ENCODE measurements at places on chromosomes 4 and X. TPM values are rescaled to one million over a fixed set of nuclear protein-coding genes. Genes with fewer than 3 reads are reported as not detected.

The ZAR1 gene
- total RNA-seq: not detected

The SOWAHD gene
- total RNA-seq: 0.26 TPM

The FDCSP gene
- not detected for total RNA-seq

The MCTS1 gene
- 39.0 TPM for total RNA-seq

DNA sequence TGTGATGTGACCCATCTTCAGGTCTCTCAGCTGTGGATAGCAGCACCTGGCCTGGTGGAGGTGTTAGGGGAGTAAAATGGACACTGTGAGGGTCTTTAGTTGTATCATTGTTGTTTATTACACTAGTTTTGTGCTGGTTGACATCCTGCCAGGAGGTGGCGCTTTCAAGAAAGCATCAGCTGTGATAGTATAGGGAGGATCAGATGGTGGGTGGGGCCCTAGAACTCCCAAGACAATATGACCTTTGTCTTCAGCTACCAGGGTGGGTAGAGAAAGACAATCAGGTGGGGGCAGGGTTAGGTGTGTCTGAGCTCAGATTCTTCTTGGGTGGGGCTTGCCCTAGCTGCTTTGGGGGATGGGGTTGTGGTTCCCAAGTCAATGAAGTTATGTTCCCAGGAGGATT is 162.8 kb downstream of the PPP1R2C start:
- ATAC-seq: no peak

DNA sequence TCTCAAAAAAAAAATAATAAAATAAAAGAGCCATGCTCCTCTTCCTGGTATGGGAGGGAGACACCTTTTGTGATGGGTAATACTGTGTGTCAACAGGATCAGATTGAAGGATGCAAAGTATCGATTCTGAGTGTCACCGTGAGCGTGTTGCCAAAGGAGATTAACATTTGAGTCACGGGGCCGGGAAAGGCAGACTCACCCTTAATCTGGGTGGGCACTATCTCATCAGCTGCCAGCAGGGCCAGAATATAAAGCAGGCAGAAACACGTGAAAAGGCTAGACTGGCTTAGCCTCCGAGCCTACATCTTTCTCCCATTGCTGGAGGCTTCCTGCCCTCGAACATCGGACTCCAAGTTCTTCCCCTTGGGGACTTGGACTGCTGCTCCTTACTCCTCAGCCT is 95.4 kb downstream of the SHOX start:
- peak; percentile 21 for ATAC-seq

DNA sequence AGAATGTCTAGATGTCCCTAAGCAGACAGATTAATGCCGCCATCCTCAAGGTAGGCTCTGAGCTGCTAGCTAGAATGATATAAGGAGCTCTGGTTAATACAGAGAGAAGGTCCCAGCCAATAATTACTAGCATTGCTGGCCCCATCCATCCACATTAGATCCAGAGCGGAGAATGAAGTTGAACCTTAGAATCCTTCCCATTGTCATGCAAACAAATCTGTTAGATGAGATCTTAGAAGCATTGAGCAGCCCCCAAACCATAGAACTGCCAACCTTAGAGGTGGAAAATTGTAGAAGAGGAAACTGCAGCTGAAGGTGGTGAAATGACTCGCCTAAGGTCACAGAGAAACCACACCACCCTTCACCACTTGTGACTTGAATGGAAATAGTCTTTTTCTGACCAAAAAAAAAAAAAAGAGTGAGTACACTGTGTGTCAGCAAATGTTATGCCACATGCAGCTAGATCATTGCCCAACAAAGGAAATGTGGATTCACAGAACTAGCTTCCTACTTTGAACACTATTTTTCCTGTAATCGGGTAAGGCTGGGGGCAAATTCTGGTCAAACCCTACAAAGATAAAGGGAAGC is 162.1 kb downstream of the SMIM20 start:
- ATAC-seq: peak; percentile 51

DNA sequence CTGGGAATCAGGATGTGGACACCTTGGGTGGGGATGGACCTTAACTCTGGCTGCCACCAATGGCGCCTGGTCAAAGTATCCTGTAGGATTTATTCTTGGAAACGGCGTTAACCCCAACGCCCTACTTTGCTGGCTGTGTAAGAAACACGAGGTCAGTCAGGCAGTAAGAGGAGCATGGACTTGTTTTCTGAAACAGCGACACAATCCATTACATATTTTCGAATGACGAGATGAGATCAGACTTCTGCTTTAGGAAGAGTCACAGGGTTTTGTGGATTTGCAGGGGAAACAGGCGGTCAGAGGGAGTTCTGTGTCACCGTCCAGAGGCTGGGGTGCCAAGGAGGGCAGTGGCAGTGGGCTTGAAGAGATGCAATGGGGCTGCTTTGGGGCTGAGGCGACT is 92.2 kb downstream of the TBL1X start:
- ATAC-seq: no peak

GRCh38 chrX:42085836-42086235 is 162.5 kb upstream of the CASK start:
- no peak for ATAC-seq

GRCh38 chrX:70332600-70332999 is 42.7 kb downstream of the KIF4A start:
- ATAC-seq: no peak

DNA sequence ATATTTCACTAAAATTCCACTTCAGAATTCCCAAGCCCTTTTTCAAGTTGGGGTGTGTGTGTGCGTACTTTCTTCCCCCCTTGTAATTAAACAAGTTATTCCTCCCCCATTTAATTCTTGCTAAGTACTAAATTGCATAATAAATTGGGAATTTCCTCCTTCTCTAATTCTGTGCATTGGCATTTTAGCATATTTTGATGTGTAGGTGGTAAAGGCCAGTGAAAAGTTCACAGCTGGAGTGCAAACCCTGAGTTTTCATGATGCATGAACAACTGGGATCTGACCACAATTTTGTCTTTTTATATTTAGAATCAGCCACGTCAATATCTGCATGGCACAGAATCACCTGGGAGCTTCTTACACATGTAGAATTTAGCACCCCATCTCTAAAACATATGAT is 18.5 kb downstream of the ANXA3 start:
- ATAC-seq: no peak

DNA sequence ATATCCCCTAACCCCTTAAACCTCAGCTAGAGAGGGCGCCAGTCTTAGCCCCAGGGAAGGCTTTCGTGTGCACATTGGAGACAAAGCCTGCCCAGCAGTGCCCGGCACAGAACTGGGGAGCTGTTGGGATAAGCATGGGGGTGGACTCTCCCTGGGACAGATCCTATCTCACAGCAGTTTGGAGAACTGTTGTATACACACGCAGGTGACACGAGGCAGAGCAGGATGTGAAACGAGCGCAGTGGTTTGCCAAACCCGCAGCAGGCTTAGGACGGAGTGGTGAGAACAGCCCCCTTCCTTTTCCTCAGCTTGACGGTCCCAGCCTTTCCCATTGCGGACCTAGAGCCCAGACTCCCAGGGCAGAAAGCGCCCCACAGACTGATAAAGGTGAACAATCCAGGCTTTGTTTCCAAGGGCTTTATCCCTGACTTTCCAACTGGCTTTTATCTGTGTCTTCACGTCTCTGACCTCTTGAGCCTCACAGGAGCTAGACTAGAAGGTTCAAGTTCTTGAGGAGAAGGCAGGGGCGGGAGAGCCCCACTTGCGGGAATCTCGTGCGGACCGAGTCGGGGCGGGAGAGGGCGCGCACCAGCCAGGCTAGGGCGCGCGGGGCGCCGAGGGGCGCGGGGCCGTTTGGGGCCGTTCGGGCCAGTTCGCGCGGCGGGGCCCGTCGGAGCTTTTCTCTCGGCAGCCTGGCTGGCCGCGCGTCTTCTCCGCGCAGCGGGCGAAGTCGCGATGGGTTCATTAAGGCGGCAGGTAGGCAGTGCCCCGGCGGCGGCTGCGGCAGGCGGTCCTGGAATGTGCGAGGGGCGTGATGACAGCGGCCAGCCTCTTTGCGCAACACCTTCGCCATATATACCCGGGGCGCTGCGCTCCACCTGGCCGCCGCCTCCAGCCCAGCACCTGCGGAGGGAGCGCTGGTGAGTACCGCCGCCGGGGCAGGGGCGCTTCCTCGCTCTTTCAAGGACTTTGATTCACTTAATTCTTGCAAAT is at the start of gene SLC34A2:
SLC34A2 (plus strand) TSS at position 881 of the 993 bp plus-strand sequence. CDS start 6,650 bp downstream, outside the sequence.
- no peak for ATAC-seq

GRCh38 chrX:11787564-11787963 is 29.5 kb downstream of the MSL3 start:
- ATAC-seq: peak; percentile 74

DNA sequence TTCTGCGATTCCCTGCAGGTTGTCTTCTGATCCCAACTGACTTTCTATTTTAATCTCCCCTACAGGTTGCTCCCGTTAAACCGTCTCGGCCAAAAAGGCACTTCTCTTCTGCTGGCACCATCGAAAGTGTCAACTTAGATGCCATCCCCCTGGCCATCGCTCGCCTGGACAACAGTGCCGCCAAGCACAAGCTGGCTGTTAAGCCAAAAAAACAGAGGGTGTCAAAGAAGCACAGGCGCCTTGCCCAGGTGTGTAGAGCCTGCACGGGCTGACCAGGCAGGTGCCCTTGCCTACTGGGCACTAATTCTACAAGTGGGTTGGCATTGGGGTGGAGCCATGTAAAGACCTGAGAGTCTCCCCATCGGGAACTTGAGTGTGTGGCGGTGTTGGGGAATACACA is 74.2 kb downstream of the AASDH start:
- no peak for ATAC-seq

DNA sequence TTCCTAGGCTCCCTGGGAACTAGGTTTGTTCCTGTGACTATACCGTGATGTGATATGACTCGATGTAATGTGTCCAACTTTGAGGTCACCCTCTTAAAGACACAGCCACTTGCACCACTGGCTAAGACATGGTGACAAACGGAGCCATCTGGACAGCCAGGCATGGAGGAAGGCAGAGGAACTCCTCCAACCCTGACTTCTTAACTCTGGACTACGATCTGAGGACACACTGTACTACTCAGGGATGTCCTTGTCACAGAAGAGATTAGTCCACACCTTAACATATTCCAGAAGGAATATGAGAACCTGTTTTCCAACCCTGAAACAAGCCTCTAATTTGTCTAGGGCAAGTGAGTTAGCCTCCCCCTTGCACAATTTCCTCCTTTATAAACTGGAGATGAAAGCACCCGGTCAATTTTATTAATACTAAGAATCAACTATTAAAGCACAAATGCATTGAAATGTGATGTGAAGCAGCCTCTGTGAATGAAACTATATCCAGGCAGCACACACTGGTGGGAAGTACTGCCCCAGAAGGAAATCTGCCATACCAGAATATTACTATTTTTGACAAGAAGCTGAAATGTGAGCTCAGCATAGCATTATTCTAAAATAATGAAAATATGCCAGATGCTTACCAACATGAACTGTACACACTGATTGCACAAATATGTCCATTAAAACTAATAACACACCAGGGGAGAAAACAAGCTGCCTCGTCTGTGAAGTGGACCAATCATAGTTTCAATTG is 47.3 kb downstream of the TSPAN5 start:
- no peak for ATAC-seq
